ENCODE measurements at places on chromosomes 12 and 14.
A peak's percentile ranks its signal among the peaks of the same experiment; 100 is the strongest.

GRCh38 chr12:49716553-49716952 lies 9.3 kb upstream of the FMNL3 start:
- no peak for DNase-seq

DNA sequence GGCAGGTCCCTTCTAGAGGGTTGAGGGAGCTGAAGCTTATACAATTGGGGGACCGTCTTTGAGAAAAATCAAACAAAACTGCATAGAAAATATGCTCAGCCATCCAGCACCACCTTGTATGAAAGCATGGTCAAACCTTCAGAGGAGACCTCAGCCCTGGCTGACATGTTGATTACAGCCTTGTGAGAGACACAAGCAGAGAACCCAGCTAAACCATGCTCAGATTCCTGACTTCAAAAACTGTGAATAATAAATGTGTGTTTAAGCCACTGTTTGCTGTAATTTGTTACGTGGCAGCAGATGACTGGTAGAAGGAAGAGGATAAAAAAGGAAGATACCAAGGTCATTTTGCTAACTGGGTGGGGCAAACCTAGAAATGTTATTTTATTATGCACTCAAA lies 115.7 kb downstream of the NUAK1 start:
- no peak for DNase-seq

DNA sequence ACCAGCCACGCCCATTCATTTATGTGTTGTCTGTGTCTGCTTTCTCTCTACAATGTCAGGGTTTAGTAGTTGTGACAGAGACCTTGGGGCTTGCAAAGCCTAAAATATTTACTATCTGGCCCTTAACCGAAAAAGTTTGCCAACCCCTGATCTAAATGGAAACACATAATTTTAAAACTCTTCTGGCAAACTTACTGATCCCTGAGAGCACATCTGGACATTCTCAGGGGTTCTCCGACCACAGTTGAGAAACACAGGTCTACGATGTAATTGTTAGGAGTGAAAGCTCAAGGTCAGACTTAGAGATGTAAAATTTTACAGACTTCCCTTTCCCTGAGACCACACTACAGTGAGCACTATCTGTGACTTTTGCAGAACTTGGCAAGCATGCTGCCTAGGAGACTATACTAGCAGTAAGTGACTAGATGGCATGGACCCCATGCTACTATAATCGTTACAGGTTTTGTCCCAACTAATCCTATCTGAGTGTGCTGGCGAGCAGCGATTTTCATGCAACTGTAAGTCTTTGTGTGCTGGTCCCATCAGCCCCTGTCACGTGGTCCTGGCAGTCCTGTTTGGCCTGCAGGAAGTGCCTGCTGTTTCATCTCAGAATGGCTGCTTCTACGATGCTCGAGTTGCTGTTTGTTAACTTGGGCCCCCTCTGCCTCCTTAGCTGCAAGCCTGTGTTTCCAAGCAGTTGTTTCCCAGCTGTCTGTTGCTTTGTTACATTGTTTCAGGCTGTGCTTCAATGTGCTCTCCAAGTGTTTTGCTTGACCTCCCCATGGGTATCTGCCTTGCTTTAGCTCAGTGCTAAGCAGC lies 21.6 kb downstream of the TMTC2 start:
- DNase-seq, result no peak

- DNase-seq, result no peak
Measured at GRCh38 chr14:20503898-20504297, 1.4 kb upstream of the RNASE10 start.

DNA sequence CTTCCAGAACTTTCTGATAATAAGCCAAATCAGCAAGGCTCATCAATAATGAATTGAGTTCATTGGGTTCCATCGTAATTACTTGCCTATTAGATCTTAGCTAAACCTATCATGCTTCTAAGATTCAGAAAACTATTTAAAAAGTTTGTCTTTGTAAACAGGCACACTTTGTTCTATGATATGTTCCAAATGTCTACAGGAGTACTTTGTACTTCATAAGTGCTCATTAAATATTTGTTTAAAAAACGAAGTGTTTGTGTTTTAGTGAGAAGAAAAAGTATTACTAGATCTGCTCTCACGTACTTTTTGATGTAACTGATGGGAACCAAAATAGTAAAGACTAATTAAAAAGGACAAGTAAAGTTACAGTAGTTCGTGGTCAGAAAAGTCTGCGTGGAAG lies 172.8 kb upstream of the FLRT2 start:
- DNase-seq, result no peak

DNA sequence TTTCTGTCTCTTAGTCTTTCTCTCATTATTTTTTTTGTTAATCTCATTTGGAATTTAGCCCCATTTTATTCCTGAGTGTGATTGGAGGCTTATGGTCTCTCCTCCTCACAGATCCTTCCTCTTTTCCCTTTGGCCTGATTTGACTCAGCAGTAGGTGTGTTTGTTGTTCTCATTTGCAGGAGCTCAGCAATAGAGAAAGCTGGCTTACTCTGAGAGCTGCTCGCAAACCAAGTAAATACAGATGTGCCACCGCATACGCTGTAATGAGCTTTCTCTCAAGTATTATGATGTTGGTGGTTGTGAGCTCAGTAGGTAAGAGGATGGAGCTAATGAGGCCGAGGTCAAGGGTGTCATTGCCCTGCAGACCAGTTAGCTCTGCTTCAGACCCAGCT lies 206.5 kb downstream of the ETV6 start:
- DNase-seq, result no peak

- no peak for DNase-seq
Measured at GRCh38 chr14:96192975-96193805, 11.4 kb upstream of the BDKRB2 start.

- no peak for DNase-seq
Measured at GRCh38 chr14:36443374-36443773, 76.7 kb downstream of the NKX2-1 start.

DNA sequence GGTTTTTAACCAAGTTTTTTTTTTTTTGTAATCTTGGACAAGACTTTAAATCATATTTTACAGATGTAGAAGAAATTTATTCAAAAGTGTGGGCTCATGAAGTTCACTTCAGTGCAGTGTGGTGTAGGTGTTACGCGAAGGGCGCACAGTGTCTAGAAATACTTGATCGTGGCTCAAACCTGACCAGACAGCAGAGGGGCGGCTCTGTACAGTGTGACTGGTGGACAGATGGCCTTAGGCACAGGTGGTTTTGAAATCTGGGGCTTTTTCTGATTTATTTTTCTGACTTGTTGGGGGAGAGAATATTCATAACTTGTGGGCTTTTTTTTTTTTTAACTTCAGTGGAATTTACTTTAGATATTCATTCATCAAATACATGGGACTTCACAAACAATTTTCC lies 179.2 kb downstream of the PELI2 start:
- DNase-seq, result no peak

GRCh38 chr12:48331399-48331798 lies 19.3 kb downstream of the ZNF641 start:
- no peak for DNase-seq

DNA sequence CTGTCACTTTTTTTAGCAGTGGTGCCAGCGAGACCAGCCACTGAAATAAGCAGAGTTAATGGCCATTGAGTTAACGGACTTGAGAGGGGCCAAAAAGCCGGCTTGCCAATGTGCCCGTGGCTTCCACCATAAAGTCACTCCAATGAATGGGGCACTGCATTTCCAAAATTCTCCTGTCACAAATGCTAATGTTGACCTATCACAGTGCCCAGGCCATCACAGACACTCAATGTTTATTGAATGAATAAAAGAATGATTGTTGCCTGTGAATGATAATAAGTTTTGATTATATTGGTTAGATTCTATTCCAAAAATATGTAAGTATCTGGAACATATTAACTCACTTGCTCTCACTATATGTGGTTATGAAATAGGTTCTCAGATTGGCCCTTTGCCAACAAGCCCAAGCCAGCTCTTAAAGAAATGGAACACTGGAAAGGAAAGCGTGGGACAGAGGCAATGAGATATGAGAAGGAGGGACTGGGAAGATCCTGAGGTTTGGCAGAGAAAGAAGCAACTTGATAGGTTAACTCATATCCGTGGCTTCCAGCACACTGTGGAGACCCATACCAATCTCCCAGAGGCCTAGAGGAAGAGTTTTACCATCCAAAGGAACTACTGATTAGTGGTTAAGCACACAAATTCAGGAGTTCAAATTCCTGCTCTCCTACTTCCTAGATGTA lies 108.7 kb downstream of the BTG1 start:
- DNase-seq, result no peak

DNA sequence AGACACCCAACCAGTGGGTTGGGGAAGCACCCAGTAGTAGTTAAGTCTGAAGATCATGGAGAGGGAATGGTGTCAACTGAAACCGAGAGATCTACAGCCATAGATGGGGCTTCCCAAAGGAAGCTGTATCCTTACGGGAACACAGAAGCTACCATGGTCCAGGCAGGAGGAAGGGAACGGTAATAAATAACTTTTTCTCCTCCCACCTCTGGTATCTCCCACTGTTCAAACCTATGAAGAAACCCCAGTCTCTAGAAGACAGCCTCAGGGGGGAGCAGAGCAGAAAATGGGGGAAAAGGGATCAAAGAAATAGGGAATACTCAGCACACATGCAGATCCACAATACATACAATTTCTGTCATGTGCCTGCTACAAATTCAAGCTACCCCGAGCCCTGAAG lies 33.4 kb downstream of the ZNF605 start:
- DNase-seq, result no peak

GRCh38 chr14:59356312-59356711 lies 108.9 kb downstream of the GPR135 start:
- DNase-seq, result no peak

- DNase-seq, result peak; percentile 97
Measured at GRCh38 chr12:116381744-116382685, 104.5 kb upstream of the MED13L start.

GRCh38 chr12:26238341-26239121 lies 43.2 kb downstream of the SSPN start:
- no peak for DNase-seq

DNA sequence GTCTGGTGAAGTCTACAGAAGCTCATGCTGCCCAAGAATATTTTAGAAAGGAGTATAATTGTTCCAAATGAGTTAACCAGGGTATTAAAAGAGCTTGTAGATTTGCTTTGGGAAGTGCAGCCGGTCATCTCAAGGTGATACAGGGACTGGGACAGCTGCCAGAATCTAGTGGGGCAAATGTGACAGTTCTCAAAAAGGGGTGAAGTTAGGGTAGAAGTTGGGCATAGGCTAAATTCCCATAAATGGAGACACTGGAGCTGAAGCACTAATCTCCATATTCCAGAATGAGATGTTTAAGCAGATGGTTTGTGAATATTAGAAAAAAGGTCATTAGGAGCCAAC lies 94.7 kb downstream of the ANO6 start:
- no peak for DNase-seq

GRCh38 chr14:93748208-93749075 lies 39.8 kb downstream of the PRIMA1 start:
- DNase-seq, result no peak

DNA sequence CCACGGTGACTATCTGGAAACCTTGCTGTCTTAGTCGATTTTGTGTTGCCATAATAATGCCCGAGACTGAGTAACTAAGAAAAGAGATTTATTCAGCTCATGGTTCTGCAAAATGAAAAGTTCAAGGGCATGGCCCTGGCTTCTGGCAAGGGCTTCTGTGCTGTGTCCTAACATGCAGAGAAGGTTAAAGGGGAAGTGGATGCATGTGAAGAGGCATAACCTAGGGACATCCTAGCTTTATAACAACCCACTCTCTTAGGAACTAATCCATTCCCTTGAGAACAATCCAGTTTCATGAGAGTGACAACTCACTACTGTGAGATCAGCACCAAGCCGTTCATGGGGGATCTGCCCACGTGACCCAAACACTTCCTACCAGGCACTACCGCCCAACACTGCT lies 11.5 kb downstream of the FLVCR2 start:
- DNase-seq, result no peak

- DNase-seq, result no peak
Measured at GRCh38 chr12:85461127-85461526, 181.1 kb downstream of the ALX1 start.

- DNase-seq, result no peak
Measured at GRCh38 chr14:36955967-36956366, 216.4 kb downstream of the SLC25A21 start.

GRCh38 chr14:33430414-33431035 lies 491.8 kb downstream of the NPAS3 start:
- DNase-seq, result no peak

DNA sequence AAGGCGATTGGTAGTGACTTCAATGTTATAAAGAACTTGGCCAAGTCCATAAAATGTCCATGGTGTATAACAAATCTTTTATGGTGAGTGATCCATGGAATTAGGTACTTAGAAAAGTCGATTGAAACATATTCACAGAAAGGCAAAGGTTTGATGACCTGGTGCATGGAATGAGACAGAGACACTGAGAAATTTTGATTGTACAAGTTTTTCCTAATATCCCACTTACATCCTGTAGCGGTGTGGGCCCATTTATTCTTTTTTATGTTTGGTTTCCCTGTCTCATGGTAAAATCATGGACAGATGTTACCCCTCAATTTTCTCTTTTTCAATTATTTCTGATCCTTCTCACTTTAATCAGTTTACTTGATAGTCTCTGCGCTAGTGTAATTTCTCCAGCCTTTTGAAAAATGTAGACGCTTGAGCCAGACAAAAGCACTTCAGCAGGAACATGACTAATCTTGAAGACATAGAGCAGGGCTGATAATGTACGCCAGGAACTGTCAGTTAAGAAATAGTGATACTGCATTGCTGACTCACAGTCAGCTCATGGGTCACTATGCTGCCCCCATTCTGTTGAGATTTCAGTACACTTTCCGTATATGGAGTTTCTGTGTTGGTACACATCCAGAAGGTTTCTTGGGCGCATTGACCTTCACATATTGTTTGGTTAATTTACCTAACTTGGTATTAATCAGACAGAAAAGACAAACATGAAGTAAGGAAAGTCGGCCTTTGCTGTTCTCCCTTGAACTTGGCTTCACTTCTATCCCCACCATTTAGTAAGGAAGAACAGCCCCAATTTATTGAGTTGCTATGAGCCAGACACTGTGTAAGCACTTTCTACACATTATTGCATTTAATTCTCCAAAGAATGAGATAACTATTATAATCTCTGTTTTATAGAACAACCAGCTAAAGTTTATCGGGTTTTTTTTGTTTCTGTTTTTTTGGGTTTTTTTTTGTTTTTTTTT lies 841.7 kb downstream of the DIO2 start:
- peak; percentile 7 for DNase-seq

- DNase-seq, result no peak
Measured at GRCh38 chr12:107564946-107565345, 120.7 kb upstream of the PWP1 start.

- no peak for DNase-seq
Measured at GRCh38 chr14:89327771-89328212, 89.2 kb downstream of the FOXN3 start.

DNA sequence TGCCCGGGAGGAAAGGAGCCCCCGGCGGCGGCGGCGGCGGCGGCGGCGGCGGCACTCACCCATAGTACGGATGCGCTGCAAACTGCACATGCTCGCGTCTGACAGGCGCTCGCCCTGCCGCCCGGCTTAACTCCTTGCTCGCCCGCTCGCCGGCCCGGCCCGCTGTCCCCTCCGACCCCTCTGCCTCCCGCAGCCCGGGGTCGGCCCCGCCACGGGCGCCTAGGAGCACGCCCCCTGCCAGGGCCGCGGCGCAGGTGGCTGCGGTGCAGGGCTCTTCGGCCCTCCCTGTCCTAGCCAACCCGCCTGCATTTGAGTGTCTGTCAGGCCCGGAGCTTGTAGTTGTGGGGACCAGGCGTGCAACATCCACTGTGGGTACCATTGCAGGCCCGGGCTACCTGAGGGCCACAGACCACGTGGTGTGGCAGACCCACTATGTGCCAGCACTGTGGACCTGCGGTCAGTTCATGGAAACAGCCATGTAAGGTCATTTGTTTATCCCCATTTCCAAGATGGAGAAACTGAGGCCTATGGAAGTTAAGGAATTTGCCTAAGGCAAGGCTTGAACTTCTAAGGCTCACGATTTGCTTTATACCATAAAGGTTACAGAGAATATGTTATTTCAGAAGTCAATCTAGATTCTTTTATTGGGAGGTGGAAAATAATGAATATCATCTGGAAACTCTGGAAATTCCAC lies 17.6 kb upstream of the PLEKHH1 start:
- no peak for DNase-seq
